ENCODE measurements at places on chromosomes 1 and 21. TPM values are rescaled to one million over a fixed set of nuclear protein-coding genes. Genes with fewer than 3 reads are reported as not detected.

CADM3 gene
- 4.8 TPM for total RNA-seq

DNA sequence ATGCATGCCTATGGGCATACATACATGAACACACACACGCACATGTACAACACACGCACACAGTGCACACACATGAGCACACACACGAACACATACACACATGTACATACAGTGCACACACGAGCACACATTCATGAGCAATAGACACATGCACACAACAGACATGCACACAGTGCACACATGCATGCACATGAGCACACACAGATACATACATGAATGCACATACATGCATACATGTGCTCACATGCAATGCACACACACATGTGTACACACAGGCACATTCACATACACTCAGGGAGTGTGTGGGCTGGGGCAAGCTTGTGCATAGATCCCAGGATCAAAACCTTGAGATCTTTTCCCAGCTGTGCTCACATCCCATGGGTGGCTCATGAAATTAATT is 18.9 kb downstream of the CRYAA start:
- no peak overlapping the region for H3K27ac ChIP-seq
- H3K27me3 ChIP-seq: no peaks in the 10 kb centered on the region
- H3K4me1 ChIP-seq: no peaks in the 10 kb centered on the region
- no peak for DNase-seq

DNA sequence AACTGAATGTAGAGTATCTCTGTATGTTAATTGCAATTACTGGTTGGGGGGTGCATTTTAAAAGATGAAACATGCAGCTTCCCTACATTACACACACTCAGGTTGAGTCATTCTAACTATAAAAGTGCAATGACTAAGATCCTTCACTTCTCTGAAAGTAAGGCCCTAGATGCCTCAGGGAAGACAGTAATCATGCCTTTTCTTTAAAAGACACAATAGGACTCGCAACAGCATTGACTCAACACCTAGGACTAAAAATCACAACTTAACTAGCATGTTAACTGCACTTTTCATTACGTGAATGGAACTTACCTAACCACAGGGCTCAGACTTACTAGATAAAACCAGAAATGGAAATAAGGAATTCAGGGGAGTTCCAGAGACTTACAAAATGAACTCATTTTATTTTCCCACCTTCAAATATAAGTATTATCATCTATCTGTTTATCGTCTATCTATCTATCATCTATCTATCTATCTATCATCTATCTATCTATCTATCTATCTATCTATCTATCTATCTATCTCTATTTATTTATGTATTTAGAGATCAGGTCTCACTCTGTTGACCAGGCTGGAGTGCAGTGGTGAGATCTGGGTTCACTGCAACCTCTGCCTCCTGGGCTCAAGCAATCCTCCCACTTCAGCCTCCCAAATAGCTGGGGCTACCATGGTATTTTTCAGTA is 47.8 kb downstream of the CHML start:
- H3K27ac ChIP-seq: no peak overlapping the region
- no peaks in the 10 kb centered on the region for H3K27me3 ChIP-seq
- no peaks in the 10 kb centered on the region for H3K4me1 ChIP-seq

DNA sequence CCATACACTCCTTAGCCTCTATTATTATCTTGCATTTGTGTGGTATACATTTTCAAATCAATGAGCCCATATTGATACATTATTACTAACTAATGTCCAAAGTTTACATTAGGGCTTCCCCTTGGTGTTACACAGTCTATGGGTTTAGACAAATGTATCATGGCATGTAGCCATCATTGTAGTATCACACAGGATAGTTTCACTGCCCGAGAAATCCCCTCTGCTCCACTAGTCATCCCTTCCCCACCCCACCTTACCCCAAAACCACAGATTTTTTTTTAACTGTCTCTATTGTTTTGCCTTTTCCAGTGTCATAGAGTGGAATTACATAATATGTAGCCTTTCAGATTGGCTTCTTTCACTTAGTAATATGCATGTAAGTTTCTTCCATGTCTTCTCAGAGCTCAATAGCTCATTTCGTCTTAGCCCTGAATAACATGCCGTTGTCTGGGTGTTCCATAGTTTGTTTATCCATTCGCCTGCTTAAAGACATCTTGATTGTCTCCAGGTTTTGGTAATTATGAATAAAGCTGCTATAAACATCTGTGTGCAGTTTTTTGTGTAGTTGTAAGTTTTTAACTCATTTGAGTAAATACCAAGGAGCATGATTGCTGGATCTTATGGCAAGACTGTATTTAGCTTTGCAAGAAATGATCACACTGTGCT is 86.4 kb upstream of the LYST start:
- no peak for DNase-seq
- H3K36me3 ChIP-seq: no peaks in the 10 kb centered on the region
- no peak overlapping the region for H3K27ac ChIP-seq
- no peaks in the 10 kb centered on the region for H3K27me3 ChIP-seq
- H3K4me1 ChIP-seq: no peaks in the 10 kb centered on the region

GRCh38 chr21:15063081-15063813 is 1.6 kb downstream of the NRIP1 start:
- peak; percentile 28 for DNase-seq
- H3K4me1 ChIP-seq: peaks cover 24% of the 10 kb centered on the region
- no peak overlapping the region for H3K4me3 ChIP-seq
- no peaks in the 10 kb centered on the region for H3K36me3 ChIP-seq
- peak overlapping the region; percentile 91 for H3K27ac ChIP-seq

- no peak overlapping the region for H3K27ac ChIP-seq
- no peaks in the 10 kb centered on the region for H3K36me3 ChIP-seq
- H3K27me3 ChIP-seq: no peaks in the 10 kb centered on the region
- H3K4me3 ChIP-seq: no peak overlapping the region
- no peaks in the 10 kb centered on the region for H3K4me1 ChIP-seq
Measured at GRCh38 chr1:241775021-241775420, 73.0 kb upstream of the EXO1 start.

GRCh38 chr1:229879746-229880145 is 187.3 kb upstream of the GALNT2 start:
- H3K4me1 ChIP-seq: peaks cover 6% of the 10 kb centered on the region
- no peak for DNase-seq
- H3K4me3 ChIP-seq: no peak overlapping the region
- no peak overlapping the region for H3K27ac ChIP-seq
- no peaks in the 10 kb centered on the region for H3K27me3 ChIP-seq

All from thyroid gland (tissue), 4 donors.